Thoracic aorta (tissue), 2 donors: ENCODE measurements at places on chromosomes 12 and 14. TPM values are rescaled to one million over a fixed set of nuclear protein-coding genes. Genes with fewer than 3 reads are reported as not detected.

The PGF gene
- total RNA-seq, result 75.3 TPM

- no peak for DNase-seq
Measured at GRCh38 chr14:42517806-42518500, 911.3 kb downstream of the LRFN5 start.

- DNase-seq, result no peak
Measured at GRCh38 chr12:112998987-112999767, 20.9 kb downstream of the OAS2 start.

GRCh38 chr14:89399594-89400068, 17.4 kb downstream of the FOXN3 start:
- DNase-seq, result no peak

DNA sequence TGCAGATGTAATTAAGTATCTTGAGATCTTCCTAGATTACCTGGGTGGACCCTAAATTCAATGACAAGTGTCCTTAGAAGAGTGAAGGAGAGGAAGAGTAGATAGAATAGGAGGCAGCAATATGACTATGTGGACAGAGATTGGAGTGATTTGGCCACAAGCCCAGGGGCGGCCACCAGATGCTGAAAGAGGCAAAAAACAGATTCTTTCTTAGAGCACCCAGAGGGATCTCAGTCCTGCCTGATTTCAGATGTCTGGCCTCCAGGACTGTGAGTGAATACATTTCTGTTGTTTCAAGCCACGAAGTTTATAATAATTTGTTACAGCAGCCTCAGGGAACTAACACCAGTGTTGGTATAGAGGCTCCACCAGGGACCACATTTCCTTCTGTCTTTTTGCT, 67.3 kb downstream of the DACT1 start:
- no peak for DNase-seq

DNA sequence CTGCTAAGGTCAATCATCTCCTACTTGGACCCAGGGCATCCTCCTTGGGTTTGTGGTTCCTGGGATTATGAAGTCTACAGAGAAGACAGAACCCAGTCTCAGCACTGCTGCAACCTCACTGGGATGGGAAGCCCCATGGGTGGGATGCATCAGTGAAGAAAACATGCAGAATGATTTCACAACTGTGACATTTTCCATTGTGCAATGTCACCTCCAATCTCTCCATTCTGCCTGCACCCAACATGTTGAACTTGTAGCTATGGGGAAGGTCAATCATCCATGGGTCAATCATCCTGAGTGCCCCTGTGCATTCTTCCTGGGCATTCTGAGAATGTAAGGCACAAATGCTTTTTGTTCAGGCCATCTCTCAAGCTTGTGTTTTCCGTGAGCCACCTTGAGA, 1004.4 kb upstream of the TMEM132C start:
- no peak for DNase-seq

GRCh38 chr12:95755261-95755865, 35.2 kb downstream of the NTN4 start:
- no peak for DNase-seq

GRCh38 chr12:123251403-123252076, 18.3 kb downstream of the MTRFR start:
- no peak for DNase-seq

DNA sequence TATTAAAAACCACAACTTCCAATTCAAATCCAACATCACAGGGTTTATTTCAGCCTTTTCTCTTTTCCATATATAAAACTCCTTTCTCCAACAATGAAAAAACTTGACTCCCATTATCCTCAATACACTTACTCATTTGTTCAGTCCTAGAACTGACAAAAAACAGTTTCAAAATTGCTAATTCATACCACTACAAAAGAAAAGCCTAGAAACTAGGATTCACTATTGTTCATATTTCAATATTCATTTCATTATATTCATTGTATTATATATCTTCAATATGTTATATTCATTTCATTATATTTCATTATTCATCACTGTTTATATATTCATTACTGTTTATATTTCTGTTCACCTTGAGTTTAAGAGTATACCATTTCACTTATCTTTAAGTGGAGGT, 85.8 kb downstream of the NUMB start:
- DNase-seq, result no peak

DNA sequence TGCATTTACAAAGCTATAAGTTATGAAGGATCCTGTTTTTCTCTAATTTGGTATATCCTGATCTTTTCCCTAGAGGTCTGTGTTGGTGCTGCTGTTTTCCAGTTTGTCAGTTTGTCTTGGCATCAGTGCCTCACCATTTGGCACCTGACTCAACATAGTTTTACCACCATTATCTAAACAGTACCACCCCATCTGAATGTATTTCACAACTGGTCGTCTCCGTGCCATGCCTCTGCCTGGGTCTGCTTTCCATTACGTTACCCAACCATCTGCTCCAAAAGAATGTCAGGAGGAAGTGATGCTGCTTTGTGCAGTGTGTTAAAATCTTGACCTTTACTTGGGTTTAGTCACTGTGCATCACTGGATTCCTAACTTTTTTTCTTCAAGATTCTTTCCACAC, 129.3 kb upstream of the RASSF8 start:
- DNase-seq, result no peak

The SMIM10L1 gene
- total RNA-seq, result 10.4 TPM

The KRT82 gene
- total RNA-seq, result not detected

The ARHGDIB gene
- 199 TPM for total RNA-seq

- DNase-seq, result no peak
Measured at GRCh38 chr14:91108941-91109611, 4.8 kb upstream of the DGLUCY start.

- no peak for DNase-seq
Measured at GRCh38 chr12:10700581-10700980, 22.5 kb downstream of the YBX3 start.

DNA sequence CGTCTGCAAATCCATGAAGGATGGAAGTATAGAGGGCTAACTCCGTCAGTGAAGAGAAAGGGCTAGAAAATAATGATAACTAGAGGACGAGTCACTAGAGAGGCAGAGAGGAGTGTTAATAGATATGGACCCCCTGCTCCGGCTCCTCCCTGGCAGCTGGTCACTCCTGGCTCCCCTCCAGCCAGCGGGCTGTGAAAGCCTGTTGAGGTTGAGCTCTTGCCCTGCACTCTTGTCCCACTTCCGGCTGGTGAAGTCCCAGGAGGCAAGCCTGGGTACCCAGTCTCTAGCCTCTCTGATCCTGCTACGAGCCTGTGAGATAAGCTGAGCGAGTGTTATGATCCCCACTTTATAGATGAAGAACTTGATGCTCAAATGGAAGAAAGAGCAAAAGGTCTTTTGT, 90.3 kb downstream of the RFX4 start:
- no peak for DNase-seq

- peak; percentile 74 for DNase-seq
Measured at GRCh38 chr12:2163177-2163941, 110.6 kb downstream of the CACNA1C start.

DNA sequence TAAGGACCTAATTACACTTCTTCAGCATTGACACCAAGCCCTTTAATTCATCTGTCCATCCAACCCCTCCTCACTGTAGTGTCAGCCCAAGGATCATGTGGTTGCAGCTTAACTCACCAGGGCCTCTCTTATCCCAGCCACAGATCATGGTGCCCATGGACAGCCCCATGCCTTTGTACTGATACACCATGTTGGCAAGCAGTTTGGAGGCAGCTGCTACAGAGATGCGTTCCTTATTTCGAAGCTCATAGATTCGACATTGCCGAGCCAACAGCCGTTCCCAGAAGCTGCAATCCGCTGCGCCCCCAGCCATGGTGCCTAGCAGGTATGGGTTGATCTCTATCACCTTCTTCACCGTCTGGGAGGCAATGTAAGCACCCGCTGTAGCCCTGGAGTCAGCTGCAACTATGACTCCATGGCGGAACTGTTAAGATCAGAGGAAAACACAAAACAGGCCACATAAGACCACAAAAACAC, 1.4 kb downstream of the PSMB5 start:
- DNase-seq, result no peak

- no peak for DNase-seq
Measured at GRCh38 chr14:56888274-56888673, 78.0 kb upstream of the OTX2 start.

DNA sequence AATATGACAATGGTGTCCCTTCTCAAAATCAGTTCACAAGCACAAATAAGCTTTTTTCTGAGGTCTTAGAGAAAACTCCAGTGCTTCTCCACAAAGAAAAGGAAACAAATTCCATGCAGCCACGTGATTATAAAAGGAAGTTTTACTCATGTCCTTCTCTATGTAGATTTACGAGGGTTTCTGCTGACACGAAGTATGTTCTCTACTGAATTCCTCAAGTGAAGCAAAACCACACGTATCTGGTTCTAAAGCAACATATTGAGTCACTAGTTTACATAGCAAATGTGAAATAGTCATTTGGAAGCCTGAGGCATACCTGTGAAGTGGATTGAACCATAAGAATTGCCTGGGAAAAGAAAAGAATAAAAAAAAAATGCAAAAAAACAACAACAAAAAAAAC, 31.9 kb downstream of the BMP4 start:
- no peak for DNase-seq
